ENCODE measurements at places on chromosomes 7 and 10.

DNA sequence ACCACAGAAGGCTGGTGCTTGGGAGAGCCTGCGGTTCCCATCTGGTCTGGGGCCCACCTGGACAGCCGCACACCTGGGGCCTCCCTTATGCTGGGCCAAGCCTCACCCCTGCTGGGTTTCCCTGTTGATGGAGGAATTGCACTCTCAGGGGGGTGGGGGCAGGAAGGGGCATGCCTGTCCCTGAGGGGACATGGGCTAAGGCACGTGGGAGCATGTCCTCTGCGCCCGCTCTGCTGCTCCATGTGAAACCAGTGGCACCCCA lies 43.4 kb downstream of the OAT start:
- no peak for DNase-seq

- no peak for DNase-seq
These were observed 116.5 kb downstream of the MARCHF5 start for GRCh38 chr10:92407305-92408016.

DNA sequence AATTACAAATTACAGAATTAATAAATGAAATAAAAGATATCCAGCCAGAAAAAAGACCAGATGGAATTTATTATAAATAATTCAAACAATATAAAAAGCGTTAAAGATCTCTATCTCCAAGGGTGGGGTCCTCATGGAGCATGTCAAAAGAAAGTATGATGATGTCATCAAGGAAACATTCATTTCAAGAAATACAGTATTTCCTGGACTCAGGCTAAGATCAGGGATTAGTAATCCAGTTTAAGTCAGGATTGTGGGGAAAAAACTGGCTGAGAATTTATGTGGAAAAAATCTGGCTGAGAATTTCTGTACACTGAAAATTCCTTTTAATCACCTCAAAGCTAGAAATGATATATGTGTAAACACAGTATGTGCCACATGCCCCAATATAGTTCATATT lies 1075.3 kb downstream of the XPNPEP1 start:
- no peak for DNase-seq

DNA sequence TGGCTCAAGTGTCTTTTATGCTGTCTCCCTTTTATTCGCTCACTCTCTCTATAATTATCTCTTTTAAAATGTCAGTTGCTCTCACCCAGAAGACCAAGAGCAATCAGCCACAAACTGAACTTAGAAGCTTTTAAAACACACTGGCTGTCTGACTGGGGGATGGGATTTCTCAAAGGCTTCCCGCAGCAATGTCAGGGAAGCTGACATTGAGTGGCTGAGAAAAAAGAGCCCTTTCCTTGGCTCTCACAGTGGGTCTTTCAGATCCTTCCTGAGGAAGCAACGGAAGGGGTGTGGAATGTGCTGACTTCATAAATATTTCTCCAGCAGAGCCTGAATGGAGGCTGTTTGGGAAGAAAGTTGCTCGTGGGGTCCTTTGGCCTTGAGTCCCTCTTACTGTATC lies 445.7 kb upstream of the C7orf33 start:
- DNase-seq: no peak

GRCh38 chr10:50805981-50806622 lies 66.4 kb downstream of the ASAH2B start:
- DNase-seq: no peak

- no peak for DNase-seq
These were observed 152.3 kb downstream of the CELF2 start for GRCh38 chr10:11169976-11170375.

DNA sequence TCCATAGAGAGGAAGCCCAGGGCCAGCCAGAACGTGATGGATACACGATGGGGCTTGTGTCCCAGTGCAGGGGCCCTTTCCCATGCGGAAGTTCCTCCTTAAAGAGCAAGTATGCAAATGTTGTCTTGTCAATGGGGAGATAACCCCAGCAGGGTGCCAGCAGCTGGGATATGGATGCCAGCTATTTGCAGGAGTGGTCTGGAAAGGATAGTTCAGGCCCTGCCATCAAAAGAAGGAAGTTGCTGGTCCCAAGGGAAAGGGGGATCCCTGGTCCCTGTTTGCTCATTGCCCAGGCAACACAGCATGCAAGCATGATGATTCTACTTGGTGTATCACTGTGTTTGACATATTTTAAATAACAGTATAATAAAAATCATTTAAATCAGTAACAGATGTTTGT lies 73.1 kb upstream of the HECW1 start:
- DNase-seq: no peak

GRCh38 chr7:105877736-105878135 lies 1.3 kb upstream of the ATXN7L1 start:
- no peak for DNase-seq

- no peak for DNase-seq
These were observed 9.5 kb upstream of the SUN1 start for GRCh38 chr7:822692-823276.

DNA sequence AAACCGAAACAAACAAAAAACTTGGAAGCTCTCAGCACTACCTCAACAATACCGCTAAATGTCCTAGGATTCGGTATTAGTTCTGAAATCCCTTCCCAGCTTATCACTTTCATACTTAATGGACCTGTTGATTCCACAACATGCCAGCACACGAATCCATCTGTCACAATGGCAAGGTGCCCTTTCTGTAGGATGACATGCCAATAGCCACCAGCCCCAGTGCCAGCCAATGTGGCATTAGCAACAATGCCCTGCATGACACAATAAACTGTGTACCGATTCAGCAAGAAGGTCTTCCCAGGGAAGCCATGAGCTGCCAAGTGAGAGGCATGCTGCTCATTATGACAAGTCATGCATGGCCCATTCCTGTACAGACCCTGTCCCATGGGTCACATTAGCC lies 35.6 kb upstream of the CHCHD3 start:
- DNase-seq: no peak

- DNase-seq: no peak
These were observed 28.3 kb upstream of the CLDN4 start for GRCh38 chr7:73802459-73802858.

- DNase-seq: no peak
These were observed 313.1 kb downstream of the PLXNA4 start for GRCh38 chr7:132263151-132263550.

DNA sequence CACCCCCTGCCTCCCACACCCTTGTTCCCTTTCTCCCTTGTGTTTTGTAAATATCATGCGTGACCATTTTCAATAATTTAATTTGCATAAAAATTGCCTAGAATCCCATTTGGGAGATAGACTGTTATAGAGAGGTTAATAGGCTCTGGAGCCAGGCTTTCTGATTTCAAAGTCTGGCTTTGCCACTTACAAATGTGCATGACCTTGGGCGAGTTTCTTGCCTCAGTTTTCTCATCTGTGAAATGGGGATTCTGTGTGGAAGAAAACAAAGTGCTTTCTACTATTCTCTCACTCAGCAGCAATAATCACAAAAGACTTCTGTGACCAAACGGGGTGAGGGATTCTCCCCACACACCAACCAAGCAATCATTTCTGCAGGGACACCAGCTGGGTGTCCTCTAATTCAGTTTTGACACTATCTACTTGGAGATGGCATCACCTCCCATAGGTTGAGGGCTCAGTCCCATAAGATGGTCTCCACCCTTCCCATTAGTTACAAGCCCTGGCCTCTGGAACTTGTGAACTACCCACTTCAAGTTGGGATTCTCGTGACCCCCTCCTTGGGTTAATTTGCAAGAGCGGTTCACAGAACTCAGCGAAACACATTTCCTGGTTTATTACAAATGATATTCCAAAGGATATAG lies 3.5 kb upstream of the ZNF22 start:
- DNase-seq: no peak

GRCh38 chr10:96395931-96396877 lies 37.4 kb upstream of the OPALIN start:
- no peak for DNase-seq

- no peak for DNase-seq
These were observed 91.2 kb downstream of the LSMEM1 start for GRCh38 chr7:112571852-112572607.

DNA sequence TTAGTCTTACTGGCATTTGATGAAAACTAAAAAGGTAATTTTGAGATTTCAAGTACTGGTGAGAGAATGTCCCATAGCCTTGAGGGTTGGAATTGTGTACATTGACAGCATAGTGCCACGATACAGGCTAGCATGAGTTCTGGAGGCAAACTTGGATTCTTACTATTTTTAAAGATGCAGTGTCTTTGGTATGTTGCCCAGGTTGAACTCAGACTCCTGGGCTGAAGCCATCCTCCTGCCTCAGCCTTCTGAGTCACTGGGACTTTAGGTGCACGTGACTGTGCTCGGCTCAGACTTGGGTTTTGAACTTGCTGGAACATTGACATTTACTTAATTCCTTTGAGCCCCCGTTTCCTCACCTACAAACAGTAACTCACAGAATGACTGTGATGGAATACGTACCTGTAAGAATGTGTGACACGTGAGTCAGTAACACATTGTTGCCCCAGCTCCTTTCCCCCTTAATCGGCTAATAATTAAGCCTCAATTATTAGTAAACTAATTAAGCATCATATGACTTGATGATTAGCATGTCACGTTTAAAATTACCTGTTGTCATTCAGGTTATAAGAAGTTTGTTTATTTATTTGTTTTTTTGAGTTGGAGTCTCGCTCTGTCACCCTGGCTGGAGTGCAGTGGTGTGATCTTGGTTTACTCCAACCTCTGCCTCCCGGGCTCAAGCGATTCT lies 10.6 kb downstream of the DNAJB6 start:
- no peak for DNase-seq

- DNase-seq: no peak
These were observed 27.8 kb upstream of the LBX1 start for GRCh38 chr10:101257084-101257483.

DNA sequence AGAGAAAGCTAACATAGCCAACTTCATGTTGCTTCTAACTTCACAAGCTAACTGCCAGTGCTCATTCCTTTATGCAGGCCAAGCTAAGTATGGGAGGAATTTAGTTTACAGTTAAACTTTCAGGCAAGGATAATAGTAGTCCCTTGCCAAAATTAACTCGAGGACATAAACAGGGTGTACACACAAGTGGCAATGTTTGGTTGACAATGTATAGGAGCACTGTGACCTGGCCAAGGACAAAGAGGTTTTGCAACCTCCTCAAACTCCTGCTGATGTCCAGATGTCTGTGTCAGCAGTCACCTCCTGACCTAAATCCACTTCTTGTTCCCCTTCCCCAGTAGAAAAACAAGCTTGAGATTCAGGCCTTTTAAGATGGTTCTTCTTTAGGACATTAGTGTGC lies 494.6 kb upstream of the KLF6 start:
- DNase-seq: no peak

- DNase-seq: no peak
These were observed 5.7 kb upstream of the PRR15 start for GRCh38 chr7:29557954-29558353.
